ENCODE measurements at places on chromosomes 7 and 10.

- no peak for DNase-seq
Measured at GRCh38 chr7:16543456-16543855, 16.8 kb downstream of the LRRC72 start.

DNA sequence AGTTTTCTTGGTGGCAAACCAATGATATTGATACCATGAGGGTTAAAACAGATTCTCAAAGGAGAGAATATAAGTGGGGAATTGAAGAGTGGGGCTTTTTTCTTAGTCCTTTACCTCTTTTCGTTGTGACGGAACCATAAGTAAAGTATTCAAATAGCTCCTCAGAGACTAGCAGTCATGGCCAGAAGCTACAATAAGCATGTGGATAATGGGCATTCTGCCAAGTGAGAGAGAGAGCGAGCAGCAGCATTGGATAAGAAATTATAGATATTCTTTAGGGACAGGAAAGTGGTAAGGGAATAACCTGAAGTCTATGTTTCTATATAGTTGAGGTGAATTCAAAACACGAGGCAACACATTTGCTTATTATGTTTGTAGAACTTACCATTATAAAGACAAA lies 235.1 kb downstream of the SEMA3E start:
- DNase-seq, result no peak

- DNase-seq, result no peak
Measured at GRCh38 chr10:27388761-27389399, 115.2 kb upstream of the RAB18 start.

GRCh38 chr10:110843031-110843430 lies 28.7 kb upstream of the PDCD4 start:
- DNase-seq, result no peak

GRCh38 chr7:44380189-44380830 lies 54.9 kb upstream of the CAMK2B start:
- no peak for DNase-seq

DNA sequence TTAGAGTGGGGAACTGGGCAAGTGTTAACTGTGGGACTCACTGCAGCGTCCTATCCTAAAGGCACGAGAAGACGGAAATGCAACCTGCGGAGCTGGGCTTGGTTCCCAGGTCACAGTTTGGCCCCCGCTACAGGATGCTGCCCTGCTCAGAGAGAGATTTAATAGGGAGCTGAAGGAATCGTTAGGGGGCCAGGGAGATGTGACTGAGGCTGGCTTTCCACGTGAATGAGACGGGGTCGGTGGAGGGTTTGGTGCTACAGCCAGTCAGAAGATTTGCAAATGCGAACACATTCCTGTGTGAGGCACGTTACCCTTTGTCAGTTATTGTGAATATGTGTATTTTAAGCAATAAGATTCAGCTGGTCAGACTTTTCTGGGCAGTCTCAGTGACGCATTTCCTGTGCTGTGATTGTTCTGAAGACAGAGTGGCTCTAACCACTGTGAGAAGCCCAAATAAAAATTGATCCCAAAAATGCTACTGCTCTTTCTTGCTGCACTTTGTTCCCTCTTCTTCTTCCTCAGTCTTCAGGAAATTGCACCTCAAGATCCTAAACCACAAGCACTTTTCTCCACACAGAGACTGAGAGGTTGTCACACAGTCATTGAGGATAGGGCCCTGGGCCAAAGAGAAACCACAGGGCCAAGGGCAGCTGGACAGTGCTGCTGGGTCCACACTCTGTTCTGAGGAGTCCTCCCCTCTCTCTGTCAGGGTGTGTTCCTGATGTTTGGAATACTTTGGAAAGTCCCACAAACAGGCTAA lies 21.2 kb downstream of the CYP17A1 start:
- no peak for DNase-seq

DNA sequence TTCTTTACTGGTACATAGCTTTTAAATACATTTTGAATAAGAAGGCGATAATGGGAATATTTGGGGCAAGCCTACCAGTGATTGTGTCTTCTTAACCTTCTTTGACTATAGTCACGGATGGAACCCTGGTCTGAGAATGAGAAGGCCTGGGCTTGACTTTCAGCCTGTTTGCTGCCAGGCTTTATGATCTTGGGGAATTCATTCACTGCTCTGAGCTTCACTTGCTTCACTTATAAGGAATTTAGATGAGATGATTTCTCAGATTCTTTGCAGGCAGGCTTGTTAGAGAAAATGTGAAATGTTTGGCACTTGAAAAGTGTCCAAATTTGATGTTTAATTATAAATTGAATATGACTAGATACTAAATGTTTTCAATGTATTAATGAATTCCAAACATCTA lies 42.5 kb downstream of the NUP205 start:
- no peak for DNase-seq

- no peak for DNase-seq
Measured at GRCh38 chr7:19069842-19070241, 47.6 kb downstream of the TWIST1 start.

DNA sequence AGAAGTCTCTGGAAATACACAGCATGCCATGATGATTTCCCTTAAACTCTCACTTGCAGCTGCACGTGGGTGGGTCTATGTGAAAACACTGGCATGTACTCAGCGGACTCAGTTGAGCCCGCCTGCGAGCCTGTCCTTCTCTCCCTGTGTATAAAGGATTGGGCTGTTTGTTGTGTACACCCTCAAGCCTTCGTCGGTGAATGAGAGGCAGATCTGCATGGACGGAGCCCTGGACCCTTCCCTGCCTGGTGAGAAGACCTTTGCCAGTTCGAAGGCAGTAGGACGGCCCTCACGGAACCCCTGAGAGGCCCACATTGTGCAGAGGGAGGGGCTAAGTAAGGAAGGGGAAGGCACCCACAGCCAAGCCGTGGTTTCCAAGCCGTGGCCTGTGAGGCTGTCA lies 121.2 kb downstream of the WDFY4 start:
- DNase-seq, result no peak

DNA sequence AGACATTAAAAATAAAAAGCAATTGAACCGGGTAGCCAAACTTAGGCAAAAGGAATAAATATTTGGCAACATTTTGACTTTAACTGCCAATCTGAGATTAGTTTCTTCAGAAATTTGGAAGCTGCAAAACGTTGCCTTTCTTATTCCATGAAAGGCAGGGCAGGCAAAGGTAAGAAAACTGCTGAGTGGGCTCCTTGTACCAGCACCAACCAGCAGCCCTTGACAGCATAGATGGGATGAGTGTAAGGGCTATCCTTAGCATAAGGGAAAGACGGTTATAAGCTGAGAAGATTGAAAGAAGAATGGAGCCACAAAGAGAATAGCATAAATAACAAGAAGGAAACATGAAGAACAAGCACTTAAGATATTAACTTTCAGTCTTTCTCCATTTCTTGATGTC lies 28.6 kb downstream of the AP3M1 start:
- DNase-seq, result no peak

GRCh38 chr7:55171157-55171556 lies 152.3 kb downstream of the EGFR start:
- no peak for DNase-seq

GRCh38 chr7:117066668-117067067 lies 113.4 kb downstream of the ST7 start:
- DNase-seq, result no peak

DNA sequence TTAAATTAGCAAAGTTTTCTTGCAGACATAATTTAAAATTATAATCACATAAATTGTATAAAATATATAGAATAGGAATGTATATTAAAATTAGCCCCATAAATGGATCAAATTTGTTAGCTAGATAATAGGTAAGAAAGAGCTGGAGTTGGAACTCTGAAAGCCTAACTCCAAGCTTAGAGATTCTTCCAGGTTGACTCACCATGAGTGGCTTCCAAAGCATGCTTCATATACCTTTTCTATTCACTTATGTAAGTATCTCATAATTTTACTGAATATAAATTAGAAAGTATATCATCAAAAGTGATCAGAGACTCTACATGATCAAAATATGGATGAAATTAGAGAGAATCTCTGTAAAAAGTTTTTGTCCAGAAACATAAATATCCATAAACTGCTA lies 320.7 kb upstream of the MAGI2 start:
- no peak for DNase-seq

- DNase-seq, result no peak
Measured at GRCh38 chr7:75667938-75668337, 70.8 kb downstream of the HIP1 start.

GRCh38 chr10:86091216-86091615 lies 275.4 kb downstream of the GRID1 start:
- no peak for DNase-seq

DNA sequence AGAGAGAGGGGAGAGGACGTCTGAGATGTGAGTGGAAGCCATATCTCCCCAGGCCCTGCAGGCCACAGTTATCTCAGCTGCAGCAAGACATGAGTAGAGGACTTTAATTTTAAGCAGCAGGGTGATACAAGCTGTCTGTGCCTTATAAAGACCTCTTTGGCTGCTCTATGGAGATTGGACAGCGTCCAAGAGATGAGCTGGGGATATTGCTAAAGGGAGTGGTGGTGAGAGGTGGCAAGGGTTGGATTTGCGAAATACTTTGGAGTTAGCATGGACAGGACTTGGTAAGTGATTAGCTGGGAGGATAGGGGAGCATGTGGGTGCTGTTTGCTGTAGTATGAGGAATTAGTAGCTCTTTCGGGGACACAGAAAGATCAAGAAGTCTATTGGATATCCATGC lies 191.8 kb downstream of the CACNB2 start:
- no peak for DNase-seq

DNA sequence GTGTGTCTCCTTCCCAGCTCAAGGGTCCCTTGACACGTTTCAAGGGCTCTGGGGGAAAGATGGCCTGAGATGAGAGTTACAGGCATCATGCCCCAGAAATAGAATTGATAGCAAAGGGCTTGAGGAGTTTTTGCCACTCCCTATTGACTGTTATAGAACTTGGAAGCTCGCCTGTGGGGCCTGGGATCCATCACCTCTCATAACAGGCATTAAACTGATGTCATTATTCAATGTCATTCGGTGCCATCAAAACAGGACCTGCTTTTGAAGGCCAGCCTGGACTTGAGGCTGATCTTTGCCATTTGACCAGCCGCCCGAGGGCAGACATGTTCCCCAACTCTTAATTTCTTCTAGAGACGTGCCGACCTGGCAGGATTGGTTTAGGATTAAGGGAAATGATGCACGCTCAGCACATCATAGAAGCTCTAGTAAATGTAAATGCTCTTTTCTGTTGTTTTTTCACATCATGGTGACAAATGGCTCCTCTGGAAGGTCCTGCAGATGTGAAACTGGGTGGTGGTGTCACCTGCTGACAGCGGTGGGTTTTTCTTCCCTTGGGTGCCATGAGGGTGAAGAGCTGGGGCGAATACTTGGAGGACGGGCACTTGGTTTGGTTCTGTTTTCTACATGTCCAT lies 16.7 kb upstream of the KLF6 start:
- DNase-seq, result no peak

DNA sequence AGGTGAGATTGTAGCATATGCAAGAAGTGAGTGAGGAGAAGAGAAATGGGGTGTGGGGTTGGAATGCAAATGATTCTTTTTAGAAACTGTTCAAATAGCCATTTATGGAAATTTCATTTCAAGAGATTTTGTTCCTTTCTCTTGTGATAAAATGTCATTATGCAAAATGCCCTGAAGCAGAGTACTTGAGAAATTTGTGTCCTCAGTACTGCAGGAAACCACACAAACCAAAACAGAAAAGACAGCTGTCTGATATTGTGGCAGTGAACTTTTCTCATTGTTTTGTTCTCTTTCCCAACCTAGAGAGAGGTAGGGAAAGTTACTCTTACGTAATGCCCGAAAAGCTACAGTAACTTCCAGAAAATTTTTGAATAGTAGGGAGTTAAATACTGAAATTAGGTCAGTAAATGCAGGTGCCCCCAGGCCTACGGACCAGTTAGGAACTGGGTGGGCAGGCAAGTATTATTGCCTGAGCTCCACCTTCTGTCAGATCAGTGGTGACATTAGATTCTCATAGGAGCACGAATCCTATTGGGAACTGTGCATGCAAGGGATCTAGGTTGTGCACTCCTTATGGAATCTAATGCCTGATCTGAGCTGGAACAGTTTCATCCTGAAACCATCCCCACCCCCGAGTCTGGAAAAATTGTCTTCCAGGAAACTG lies 34.0 kb downstream of the DLD start:
- DNase-seq, result no peak

DNA sequence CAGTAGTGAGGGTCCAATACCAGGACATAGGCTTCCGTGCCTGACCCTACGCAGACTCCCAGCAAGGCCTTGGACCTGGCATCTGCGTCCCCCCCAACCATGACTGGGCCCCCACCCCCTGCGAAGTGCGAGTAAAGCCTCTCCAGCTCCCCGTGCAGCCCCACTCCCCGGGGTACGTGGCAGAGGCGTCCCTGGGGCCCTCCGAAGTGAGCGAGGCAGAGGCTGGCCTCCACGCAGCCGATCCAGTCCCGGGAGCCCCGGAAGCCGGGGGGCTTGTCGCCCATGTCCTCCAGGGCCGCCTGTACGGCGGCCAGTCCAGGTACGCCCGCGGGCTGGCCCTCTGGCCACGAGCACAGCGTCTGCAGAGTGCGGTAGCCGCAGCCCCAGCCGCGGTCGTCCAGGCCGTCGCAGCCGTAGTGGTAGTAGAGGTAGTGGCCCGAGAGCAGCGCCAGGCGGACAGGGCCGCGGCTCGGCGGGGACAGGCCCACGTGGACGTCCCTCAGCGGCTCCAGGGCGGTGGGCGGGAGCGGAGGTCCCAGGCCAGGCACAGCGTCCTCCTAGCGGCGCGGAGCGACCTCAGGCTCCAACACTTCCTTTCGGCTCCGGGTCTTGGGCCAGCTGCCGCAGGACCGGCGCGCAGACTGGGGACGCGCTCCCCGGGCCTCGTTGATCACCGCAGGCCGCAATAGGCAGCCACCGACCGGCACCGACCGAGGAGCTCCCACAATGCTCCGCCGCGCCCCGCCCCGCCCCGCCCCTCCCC lies at the start of gene UFSP1:
Gene UFSP1 (minus strand): TSS at position 728 of the 763 bp plus-strand sequence. CDS start 444 bp downstream, at position 284.
- no peak for DNase-seq

GRCh38 chr7:126079151-126079550 lies 1149.5 kb upstream of the POT1 start:
- no peak for DNase-seq

- DNase-seq, result no peak
Measured at GRCh38 chr7:106304568-106304967, 19.8 kb upstream of the NAMPT start.

GRCh38 chr10:70722820-70723424 lies 50.6 kb downstream of the ADAMTS14 start:
- no peak for DNase-seq

DNA sequence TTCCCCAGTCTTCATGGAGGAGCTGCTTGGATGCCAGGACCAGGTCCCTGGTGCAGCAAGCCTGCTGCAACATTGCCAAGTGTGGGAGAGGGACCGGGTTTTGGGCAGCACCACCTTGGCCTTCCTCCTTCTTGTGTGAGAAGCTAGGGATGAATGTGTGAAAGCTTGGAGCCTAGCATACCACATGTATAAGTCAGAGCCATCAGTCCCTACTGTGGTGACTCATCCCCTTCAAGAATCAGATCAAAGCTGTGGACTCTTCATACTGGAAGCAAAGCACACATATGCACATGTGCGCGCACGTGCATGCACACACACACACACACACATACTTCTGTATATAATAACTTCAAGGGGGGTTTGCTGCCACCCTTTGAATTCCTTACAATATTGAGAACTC lies 527.8 kb downstream of the LRMDA start:
- DNase-seq, result no peak

- no peak for DNase-seq
Measured at GRCh38 chr10:84198206-84198915, 4.0 kb downstream of the CDHR1 start.

GRCh38 chr7:69953136-69954067 lies 355.1 kb downstream of the AUTS2 start:
- peak; percentile 6 for DNase-seq
